ENCODE measurements at places on chromosomes 7 and 10. TPM values are rescaled to one million over a fixed set of nuclear protein-coding genes. Genes with fewer than 3 reads are reported as not detected.

DNA sequence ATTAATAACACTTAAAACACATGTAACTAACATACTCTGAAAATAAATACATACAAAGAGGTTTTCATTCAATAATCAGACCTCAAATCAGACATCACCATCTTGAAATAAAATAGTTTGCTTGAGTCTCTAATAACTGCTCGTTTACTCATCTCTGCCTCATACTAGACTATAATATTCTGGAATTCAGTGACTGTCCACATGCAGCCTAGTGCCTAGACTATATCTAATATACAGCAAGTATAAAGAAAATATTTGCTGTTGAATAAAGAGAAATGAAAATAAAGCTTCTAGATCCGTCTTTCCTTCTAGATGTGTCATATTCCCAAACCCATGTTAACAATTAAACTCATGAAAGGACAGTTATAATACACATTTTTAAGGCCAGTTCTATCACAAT, 236.3 kb upstream of the LRRN3 start:
- DNase-seq = no peak

- DNase-seq = no peak
Measured at GRCh38 chr10:70974351-70974901, 86.1 kb upstream of the PCBD1 start.

ABCC2 gene
- polyA plus RNA-seq = 0.29 TPM

DNA sequence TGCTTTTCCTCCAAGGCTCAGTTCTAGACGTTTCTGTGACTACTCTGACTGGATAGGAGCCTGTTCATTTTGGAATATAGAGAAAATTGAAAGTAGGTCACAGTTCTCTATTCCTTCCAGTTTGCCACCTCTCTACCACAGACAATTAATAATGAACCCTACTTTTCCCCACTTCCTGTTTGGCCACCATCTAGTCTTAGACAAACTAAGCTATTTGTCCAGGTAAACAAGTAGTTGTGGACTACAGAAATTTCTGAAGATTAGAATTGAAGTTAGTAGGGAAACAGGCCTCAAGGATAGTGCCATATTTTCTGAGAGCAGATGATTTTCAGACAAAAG, 87.0 kb downstream of the AUTS2 start:
- DNase-seq = no peak

GRCh38 chr10:80509403-80510161, 28.1 kb upstream of the SH2D4B start:
- DNase-seq = peak; percentile 61

DYNC1I1 gene
- polyA plus RNA-seq = 11.0 TPM

DNA sequence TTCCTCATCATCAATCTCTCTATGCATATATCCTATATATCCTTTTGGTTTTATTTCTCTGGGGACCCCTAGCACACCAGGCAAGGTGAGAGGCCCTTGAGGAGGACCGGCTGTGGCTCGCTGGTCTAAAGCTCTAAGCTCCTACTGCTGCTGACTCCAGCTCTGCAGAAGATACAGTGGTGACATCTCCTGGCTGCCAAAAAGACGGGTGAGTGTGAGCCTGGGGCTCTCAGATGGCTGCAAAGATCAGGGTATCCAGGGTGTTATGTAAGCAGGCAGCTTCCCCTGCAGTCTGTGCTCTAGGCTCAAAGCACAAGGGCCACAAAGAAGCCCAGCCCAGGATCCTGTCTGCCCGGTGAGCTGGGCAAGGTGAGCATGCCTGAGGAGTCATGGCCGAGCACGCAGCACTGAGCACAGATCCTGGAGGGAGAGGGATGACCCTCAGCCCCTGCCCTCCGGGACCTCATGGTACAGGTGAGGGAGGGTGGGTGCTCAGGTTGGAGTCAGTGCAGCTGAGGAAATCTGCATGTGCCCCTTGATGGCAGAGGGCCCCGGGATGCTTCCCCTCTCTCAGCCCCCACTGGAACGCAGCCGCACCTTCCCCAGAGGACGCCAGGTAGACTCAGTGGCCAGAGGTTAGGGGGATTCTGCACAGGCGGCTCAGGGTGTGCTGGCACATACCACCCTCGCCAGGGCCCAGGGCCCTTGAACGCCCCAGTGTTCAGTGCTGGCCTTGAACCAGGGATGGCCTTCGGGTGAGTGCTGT, 95.4 kb upstream of the INSIG1 start:
- no peak for DNase-seq

- DNase-seq = peak; percentile 68
Measured at GRCh38 chr10:88064608-88065382, 201.4 kb downstream of the PTEN start.

STRIP2 gene
- polyA plus RNA-seq = 7.1 TPM

Measured in right cardiac atrium (tissue), 5 donors.